ENCODE measurements at places on chromosomes 4 and X. TPM values are rescaled to one million over a fixed set of nuclear protein-coding genes. Genes with fewer than 3 reads are reported as not detected.

CLDN22 gene
- not detected for total RNA-seq

GJB1 gene
- not detected for total RNA-seq

DNA sequence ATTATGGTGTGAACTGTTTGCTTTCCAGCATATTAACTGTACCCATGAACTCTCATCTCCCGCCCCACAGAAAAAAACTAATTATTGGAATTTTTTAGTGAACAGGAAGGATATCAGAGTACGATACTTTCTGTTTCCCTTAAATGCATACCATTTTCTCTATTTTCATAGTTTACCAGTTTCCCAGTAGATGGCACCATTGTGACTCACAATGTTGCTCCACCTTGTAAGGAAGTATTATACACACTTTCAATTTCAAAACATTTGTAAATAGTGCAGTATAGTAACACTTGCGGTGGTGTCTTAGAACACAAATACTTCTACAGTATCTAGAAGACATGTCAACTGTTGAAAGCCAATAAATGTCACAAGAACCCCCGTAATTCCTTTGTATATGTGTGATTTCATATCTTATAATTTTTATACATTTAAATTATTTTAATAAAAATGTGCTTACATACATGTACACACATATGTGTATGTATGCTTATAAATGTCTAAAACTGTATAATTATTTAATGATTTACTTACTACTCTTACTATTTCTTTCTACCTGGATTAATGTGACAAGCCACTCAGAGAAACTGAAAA is 167.3 kb downstream of the SLIT2 start:
- DNase-seq, result peak; percentile 60

CLDN2 gene
- 2.0 TPM for total RNA-seq

RHOH gene
- not detected for total RNA-seq

TBX22 gene
- total RNA-seq, result not detected

DNA sequence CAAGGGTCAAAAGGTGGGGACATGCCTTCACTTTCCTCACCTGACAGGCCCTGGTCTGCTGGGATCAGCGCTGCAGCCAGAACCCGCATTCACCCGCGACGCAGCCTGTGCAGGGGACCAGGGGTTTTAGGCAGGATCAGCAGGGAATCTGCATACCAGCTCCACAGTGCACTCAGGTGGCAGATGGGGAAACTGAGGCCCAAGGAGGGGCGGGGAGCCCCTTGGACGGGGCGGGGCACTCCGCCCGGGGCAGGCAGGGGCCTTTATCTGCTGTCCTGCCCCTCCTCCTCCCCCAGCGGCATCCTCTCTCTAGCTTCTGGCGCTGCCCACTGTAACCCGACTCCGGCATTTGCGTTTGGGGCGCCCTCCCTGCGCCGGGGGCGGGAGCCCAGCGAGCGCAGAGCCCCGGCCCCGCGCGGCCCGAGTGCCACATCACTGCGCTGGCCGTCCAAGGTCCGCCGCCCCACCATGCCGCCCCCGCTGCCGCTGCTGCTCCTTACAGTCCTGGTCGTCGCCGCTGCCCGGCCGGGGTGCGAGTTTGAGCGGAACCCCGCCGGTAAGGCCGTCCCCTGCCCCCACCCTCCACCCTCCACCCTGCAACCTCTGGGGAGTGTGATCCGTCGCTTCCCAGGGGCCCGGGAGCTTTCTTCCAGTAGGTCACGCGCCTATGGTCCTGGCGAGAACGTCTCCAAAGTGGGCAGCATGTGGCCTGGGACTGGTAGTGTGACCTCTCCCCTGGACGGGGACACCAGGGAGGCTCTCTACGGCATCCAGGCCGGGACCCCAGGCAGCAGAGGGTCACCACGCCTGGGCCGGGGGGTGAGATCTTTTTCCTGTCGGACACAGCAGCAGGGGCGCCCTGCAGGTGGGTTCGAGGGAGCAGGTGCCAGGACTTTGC is at the start of gene CPZ:
Gene CPZ, plus strand, starts transcription at position 400 of the 898 bp plus-strand sequence. Its CDS starts 69 bp downstream, at position 469.
- DNase-seq, result peak; percentile 35

DNA sequence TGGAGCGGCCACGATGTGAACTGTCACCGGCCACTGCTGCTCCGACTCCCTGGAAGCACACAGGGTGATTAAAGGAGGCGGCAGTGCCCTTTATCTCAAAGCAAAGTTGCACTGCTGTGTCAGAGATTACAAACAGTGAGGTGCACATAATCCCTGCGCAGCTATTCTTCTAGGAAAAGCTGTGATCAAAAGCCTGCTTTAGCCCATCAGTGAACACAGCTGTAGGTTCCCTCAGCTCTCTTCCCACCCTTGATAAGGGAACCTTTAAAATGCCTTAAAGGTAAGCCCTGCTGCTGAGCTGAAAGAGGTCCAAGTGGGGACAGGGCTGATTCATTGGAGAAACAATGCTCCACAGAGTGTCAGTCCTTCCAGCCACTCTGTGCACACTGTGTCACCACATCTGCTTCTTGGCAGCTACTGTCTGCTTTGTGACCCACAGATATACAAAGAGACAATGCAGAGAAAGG is 127.6 kb downstream of the EIF4E start:
- no peak for DNase-seq

SPANXB1 gene
- not detected for total RNA-seq

DNA sequence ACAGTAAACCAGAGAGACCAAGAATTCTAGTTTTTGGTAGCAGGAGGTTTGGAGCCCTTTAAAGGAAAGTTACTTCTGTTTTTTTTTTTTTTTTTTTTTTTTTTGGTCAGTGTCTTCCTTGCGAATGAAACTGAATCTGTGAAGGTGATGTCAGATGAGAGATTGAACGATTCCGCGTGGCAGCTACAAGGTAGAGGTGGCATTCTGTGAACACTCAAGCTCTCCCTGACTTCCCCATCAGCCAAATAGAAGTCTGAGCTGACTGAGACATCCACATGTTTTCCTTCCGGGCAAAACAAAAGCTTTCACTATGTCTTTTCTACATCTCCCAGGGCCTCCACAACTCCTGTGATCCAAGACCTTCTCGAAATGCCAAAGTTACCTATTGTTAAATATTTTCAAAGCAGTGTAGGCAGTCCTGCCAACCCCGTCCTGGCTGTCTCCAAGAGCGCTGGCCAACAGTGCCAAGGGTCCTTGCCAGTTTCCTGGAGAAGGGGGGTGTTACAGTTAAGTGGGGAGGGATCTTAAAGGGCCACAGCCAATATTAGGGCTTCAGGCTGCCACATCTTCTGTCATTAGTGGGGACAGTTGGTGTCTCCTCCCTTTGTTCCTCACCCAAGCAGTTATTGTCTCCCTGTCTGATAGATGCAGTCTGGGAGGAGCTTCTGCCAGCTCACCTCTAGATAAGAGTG is 102.9 kb upstream of the SLC34A2 start:
- DNase-seq, result no peak

TKTL2 gene
- not detected for total RNA-seq

SPATA18 gene
- 19.0 TPM for total RNA-seq

DNA sequence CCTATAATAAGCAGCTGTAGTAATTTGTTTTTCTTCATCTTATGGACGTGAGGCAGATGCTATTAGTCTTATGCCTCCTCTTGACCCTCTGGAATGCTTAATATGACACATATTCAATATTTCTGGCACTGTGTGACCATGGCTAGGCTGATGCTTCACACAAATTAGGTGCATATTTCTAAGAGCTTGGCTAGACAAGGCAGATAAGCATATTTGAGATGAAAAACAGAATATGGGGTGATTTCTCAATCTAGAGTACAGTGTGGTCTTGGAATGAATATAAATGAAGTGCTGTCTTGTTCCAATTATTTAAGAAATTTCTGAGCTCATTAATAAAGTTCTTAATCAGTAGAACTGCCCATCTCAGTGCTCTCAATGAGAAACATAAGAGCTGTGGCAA is 156.2 kb downstream of the NPNT start:
- no peak for DNase-seq

DNA sequence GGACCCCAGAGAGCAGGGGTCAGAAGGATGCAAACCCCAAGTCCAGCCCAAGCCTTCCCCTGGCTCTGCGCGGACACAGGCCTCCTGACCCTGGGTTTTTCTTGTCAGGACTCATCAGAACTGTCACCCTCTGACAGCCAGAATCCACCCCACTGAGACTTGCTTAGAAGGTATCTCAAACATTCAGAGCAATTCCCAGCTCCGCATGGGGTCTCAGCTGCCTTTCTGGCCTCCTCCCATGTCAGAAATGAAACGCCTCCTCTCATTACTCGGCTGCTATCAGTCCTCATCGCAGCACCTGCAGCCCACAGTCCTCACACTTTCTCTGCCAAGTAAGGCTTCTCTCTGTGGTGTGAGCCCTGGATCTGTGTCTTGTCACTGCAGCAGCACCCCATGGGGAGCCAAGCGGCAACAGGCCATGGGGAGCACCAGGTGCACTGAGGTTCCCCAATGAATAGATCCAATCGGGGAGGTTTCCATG is 97.8 kb downstream of the WFS1 start:
- DNase-seq, result no peak

- peak; percentile 83 for DNase-seq
Observed at GRCh38 chrX:39705290-39705689, 392.5 kb downstream of the BCOR start.

- no peak for DNase-seq
Observed at GRCh38 chr4:8740666-8741395, 130.8 kb downstream of the HMX1 start.

DNA sequence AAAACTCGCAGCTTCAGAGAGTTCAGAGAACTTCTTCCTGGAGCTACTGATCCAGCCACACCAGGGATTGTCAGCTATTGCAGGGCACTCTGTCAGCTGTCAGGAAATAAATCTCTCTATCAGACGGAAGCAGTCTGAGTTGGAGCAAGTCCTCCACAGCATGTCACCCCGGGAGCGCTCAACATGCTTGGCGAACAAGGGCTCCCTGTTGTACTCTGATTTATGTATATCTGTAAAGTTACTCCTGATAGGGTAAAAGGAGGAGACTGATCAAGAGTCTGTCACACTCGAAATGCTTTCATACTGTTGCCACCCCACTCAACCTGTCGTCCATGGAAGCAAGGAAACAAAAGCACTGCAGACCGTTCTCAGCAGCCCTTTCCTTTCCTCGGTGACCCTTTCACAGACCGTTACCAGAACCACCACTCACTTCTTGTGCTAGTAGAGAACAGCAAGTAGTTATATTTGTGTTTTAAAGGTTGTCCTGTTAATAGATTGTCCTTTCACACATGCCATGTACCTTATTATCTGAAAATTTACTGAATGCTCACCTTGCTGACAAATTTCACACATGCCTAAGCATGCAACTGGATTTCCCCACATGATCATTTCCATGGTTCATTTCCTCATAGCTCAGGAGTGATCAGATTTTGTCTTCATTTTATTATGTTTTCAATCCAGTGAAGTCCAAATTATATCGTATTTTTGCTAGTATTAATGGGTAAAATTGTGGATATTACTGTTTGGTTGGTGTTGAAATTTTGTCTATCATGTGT is 2108.9 kb upstream of the TENM3 start:
- DNase-seq, result no peak

GRCh38 chr4:53686521-53686920 is 95.2 kb upstream of the LNX1 start:
- peak; percentile 46 for DNase-seq

- DNase-seq, result peak; percentile 3
Observed at GRCh38 chrX:54043541-54044125, 640 bp downstream of the PHF8 start.

GRCh38 chrX:78199851-78200250 is 60.4 kb upstream of the TAF9B start:
- no peak for DNase-seq

- DNase-seq, result no peak
Observed at GRCh38 chr4:183411291-183411861, 33.1 kb upstream of the CDKN2AIP start.

GRCh38 chr4:183323295-183323694 is 1.1 kb upstream of the CLDN24 start:
- no peak for DNase-seq

GRCh38 chr4:36326476-36327029 is 45.1 kb downstream of the DTHD1 start:
- no peak for DNase-seq

DNA sequence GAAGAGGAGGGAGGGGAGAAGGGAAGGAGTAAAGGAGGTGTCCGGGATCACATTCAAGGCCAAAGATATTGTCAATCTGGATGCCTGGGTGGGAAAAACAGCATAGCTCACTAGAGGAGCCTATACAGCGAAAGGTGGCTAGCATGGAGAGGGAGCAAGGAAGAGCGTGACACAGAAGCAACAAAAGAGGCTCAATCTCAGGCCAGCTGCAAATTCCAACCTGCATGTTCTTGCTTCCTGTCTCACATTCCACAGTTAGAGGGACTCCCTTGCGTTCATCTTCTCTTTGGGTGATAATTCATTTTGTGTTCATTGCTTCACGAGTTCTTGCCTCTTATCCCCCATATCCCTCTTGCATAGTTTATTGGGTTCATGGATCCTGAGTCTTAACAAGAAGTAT is 3.0 kb upstream of the CLNK start:
- no peak for DNase-seq

BEX5 gene
- 1.6 TPM for total RNA-seq

PABPC1L2B gene
- total RNA-seq, result not detected

CXorf49B gene
- total RNA-seq, result not detected

DNA sequence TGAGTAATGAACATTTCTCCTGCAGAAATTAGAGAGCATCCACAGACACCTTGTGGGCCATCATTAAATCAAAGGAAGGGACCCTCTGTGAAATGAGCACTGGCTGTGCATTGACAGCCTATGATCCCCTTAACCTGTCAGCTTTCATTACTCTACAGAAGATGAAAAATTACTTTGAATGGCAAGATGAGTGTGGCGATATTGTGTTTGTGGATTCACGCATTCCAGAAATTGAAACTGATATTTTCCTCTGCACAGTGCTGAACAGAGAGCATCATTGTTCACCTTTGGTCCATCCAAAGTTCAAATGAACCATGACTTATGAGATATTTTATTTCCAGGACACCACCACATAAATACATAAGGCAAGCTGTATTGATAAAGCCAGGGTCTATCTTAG is 374.8 kb upstream of the ANXA10 start:
- DNase-seq, result no peak

DNA sequence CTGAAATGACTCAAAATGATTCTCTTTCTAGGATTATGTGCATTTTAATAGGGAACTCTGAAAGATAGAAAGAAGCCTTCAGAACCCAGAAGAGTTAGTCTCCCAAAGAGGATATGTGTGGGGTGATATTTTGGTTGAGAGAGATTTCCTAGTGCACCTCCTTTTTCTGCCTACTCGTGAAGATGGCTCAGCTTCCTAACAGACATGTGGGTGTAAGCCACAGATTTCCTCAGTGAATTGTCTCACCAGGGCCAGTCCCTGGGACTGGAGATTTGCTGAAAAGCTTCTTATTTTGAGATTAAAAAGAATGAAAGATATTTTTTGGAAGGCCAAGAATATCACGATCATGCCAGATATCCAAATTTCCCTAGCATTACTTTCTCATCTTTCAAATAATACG is 42.8 kb downstream of the MAGEB17 start:
- no peak for DNase-seq

DNA sequence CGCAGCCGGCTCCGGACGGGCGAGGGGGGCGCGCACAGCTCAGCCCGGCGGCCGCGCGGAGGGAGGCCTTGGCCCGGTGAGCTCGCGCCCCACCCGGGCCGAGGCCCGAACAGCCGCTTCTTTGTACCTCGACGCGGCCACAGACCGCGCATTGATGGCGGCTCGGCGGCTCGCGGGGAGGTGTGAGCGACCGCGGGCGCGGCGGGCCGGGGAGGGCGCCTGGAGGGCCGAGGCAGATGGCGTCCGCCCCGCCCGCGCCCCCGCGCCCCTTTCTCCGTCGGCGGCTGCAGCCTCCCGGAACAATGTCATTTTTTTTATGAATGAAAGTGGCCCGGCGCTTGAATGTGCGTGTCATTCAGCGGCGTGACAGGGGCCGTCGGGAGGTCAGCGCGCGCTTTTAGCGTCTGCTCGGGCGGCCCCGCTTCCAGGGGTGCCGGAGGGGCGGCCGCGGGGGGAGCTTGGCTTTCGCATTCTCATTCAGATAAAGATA is 1.8 kb downstream of the FGFR3 start:
- no peak for DNase-seq

CXCL6 gene
- 18.5 TPM for total RNA-seq

LRAT gene
- total RNA-seq, result 0.50 TPM
